GM20000 (cell line): ENCODE measurements at places on chromosomes 2 and 18.

GRCh38 chr2:177282181-177282641 lies 17.7 kb upstream of the NFE2L2 start:
- no peak for DNase-seq

- no peak for DNase-seq
These were observed 103.9 kb upstream of the ACVR1 start for GRCh38 chr2:157980020-157980419.

GRCh38 chr18:60019463-60019840 lies 119.7 kb downstream of the PMAIP1 start:
- no peak for DNase-seq

GRCh38 chr2:56648802-56649201 lies 465.0 kb downstream of the CCDC85A start:
- DNase-seq = no peak

DNA sequence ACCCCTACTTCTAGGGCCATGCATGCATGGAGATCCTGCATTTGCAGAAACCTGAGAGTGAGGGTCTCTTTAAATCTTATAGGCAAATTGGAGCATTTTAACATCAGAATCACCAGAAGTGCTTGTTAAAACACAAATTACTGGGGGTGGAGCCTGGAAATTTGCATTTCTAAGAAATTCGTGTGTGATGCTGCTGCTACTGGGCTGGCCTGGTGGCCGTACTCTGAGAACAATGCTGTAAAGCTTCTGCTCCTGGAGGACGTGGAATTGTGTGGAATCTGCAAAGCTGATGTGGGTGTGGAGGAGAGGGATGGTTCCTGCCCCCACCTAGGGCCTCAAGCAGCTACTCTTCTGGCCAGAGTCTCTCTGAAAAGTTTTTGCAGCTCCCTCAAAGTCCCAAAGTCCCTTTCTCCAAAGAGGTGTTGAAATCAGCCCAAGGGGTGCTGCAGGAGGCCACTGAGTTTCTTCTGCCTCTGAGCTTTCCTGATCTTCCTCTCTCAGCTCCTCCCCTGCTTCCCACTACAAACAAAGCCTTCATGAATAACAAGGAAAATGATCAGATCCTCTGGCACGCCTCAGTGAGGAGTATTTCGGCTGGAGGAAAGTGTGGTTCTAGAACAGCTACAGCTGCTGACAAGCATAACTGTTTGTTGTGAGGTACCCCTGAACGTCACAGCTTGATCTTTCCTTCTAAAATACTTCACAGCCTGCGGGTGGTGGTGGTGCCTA lies 508.3 kb downstream of the CNTNAP5 start:
- DNase-seq = no peak

- no peak for DNase-seq
These were observed 70.9 kb downstream of the LRRFIP1 start for GRCh38 chr2:237698358-237698694.

- DNase-seq = no peak
These were observed 245.5 kb upstream of the COPS8 start for GRCh38 chr2:236840215-236840614.

DNA sequence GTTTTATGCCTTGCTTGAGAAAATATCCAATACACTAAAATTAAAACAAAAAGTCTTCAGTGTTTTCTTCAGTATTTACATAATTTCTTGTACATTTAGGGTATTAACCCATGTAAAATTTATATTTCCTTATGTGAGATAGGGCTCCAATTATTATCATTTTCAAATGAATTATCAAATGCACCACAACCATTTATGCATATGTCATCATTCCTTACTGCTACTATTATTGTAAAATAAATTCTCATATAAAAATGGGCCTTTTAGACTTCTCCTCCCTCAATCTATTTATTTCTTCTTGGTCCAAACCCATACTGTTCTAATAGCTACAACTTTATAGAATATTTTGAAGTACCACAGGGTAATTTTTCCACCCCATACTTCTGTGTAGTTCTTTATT lies 175.3 kb upstream of the LYPD1 start:
- DNase-seq = no peak

GRCh38 chr2:220736778-220737177 lies 835.3 kb downstream of the EPHA4 start:
- no peak for DNase-seq

GRCh38 chr18:6249788-6250187 lies 164.9 kb downstream of the L3MBTL4 start:
- no peak for DNase-seq

- no peak for DNase-seq
These were observed 218.6 kb downstream of the EXOC6B start for GRCh38 chr2:72607189-72607588.

- DNase-seq = no peak
These were observed 766.8 kb upstream of the FAM98A start for GRCh38 chr2:34365932-34366331.

GRCh38 chr18:3713166-3713565 lies 263.2 kb downstream of the TGIF1 start:
- no peak for DNase-seq

- DNase-seq = no peak
These were observed 1288.7 kb downstream of the CNTNAP5 start for GRCh38 chr2:125313806-125314205.

DNA sequence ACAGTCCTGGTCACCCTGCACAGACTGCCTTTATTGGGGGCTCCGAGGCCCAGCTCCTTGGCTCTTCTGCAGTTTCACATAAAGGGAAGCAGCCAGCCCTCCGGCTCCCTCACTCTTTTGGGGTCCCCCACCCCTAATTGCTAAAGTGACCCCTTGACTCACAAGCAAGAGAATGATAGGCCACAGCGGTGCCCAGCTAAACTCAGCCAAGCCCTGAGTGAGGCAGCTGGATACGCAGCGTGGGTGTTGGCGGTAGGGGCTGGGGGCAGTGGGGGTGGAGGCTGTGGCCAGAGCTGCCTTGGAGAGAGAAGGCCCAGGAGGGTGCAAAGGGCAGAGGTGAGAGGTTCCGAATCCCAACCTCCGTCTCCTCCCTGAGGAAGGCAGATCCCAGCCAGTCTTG lies 25.5 kb upstream of the ALPP start:
- no peak for DNase-seq

GRCh38 chr2:10091182-10091888 lies 11.1 kb upstream of the CYS1 start:
- no peak for DNase-seq

GRCh38 chr2:121036226-121036692 lies 248.7 kb downstream of the TFCP2L1 start:
- DNase-seq = no peak

DNA sequence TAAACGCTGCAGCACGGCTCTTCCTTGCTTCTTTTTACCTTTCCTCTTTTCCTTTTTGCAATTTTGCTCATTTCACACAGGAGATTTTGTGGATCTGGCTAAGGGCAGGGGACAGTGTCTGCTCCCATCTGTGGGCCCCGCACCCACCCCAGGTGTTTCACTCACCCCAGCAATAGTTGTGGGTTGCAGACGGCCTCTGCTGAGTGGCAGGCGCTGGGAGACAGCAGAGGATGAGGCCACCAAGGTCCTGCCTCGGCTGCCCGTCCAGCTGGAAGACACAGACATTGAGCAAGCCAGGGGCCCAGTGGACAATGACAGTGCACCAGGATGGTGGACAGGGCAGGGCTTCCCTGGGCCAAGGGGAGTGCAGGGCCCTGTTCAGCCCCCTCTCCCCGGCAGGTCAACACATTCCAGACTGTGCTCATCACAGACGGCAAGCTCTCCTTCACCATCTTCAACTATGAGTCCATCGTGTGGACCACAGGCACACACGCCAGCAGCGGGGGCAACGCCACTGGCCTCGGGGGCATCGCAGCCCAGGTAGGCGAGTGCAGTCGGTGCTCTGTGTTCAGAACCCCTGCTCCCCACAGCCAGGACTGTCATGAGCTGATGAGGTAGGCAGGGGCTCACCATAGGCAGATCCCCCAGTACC lies 35.0 kb downstream of the SNED1 start:
- DNase-seq = no peak

DNA sequence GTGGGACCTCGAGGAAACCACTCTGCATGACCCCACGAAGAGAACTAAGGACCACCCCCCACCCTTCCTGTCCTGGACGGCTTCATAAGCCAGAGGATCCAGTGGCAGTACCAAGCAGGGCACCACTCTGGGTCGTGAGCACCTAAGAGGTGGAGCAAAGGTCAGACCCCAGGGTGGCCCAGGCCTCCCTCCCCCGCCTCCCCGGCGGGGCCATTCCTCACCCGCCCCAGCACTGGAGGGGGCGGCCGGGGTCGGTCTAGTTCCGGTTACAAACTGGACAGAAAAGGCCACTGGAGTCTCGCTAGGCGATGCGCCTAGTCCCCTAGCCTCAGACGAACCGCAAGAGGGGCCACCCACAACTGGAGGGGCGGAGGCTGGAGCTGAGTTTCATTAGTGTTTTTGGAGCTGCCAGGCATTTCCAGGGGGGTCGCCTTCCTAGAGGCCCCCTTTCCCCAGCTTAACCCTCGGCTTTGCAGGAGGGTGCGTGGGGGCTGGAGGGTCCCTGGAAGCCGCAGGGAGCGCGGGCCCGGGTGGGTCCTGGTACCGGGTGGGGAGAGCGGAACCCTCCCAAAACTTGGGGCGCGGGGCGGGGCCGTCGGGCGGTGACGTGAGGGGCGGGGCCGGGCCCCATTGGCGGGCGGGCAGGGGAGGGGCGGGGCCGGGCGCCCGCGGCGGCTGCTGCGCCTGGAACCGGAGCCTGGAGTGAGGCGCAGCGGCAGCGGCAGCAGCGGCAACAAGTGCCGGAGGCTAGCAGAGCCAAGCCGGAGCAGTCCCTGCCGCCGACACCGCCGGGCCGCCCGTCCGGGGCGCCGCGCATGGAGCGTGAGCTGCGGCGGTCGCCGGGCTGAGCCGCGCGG lies at the start of gene B3GNT2:
Gene B3GNT2 (plus strand): TSS at position 695 of the 857 bp plus-strand sequence. CDS start 26,106 bp downstream, outside the sequence.
- peak; percentile 96 for DNase-seq

- no peak for DNase-seq
These were observed 160.2 kb downstream of the TAF4B start for GRCh38 chr18:26386441-26386840.

GRCh38 chr2:105294844-105295481 lies 34.6 kb downstream of the TGFBRAP1 start:
- peak; percentile 52 for DNase-seq

GRCh38 chr2:179850188-179850587 lies 11.2 kb downstream of the ZNF385B start:
- DNase-seq = no peak

- DNase-seq = no peak
These were observed 70.4 kb upstream of the ST6GAL2 start for GRCh38 chr2:106956416-106956815.

GRCh38 chr2:120511536-120511935 lies 165.6 kb downstream of the INHBB start:
- no peak for DNase-seq
